ENCODE measurements at places on chromosomes 3 and 15.

DNA sequence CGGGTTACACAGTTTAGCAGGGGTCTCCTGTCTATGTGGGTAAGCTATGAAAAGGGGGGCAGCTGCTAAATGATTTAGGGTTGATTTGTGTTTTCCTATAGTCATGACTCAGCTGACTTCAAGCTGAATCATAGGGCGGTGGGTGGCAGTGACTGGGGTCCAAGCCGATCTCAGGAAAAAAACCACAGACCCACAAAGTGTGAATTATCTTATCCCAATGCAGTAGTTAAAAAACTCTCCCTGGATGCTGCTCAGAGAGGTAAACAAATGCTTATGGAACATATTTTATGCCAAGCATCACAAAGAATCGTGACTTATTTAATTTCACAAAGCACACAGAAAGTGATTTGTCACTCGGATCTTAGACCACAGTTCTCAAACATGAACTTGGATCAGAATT, 18.4 kb upstream of the TOPAZ1 start:
- DNase-seq: no peak

- no peak for DNase-seq
Measured at GRCh38 chr3:28891485-28891884, 389.4 kb upstream of the RBMS3 start.

- no peak for DNase-seq
Measured at GRCh38 chr3:112007633-112008032, 8.9 kb downstream of the TAGLN3 start.

- DNase-seq: no peak
Measured at GRCh38 chr15:85312486-85312885, 67.9 kb upstream of the AKAP13 start.
